ENCODE measurements at places on chromosomes 1 and 21.

DNA sequence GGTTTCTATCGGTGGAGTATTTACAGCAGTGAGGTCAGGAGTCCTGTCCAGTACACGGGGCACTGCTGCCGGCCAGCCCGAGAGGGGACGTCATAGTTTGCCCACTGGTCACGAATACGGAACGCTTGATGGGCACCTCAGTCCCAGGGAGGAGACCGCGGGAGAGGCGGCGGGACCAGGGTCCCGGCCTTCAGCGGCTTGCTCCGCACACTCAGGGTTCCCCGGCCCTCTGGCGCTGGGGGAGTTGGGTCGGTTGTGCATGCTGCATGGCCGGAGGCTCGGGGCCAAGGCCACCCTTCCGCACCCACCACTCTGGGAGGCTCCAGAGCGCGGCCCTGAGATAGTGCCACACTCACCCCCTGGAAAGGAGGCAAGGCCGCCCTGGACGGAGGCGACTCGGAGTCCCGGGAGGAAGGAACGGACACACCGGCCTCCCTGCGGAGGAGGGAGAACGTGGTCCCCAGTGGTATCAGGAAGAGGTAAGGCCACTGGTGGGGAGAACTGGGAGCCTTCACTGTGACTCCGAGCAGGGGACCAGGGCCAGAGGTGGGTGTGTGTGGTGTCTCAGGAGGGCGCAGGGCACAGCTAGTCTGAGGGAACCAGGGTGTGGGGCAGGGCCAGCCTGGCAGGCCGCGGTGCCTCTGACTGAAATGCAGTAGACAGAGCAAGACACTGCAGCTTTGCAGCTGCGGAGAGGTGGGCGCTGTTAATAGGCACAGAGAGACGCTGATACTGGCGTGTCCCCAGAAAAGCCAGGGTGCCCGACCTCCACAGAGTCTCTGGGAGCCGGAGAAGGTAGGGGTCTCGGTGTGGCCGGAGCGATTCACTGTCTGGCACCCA is 28.6 kb upstream of the PRSS38 start:
- DNase-seq: no peak

- no peak for DNase-seq
Measured at GRCh38 chr1:9275567-9276034, 17.1 kb upstream of the SPSB1 start.

DNA sequence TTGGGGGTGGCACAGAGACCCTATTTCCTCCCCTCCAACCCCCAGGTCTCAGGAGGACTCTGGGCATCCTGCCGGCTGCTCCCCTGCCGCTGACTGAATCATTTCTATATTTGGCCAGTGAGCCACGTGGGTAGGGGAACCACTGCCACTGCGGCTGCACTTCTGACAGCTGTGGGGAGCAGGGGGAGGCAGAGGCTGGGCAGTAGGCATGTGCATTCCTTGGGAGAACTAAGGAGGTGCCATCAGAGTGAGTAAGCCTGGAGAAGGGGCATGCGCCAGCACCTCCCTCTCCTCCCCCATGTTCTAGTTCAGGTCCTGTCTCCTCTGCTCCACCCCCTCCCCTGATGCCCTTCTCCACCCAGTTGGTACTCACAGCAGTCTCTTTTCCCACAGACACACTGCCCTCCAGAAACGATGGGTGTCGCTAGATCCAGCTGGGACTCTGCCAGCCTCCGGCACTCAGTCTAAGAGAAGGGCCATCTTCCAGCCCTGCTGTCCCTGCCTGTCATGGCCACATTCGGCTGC is 12.0 kb downstream of the PPFIA4 start:
- no peak for DNase-seq

GRCh38 chr1:207205614-207206061 is 101.6 kb downstream of the C4BPA start:
- DNase-seq: no peak

GRCh38 chr1:197801111-197801482 is 25.8 kb upstream of the DENND1B start:
- no peak for DNase-seq

DNA sequence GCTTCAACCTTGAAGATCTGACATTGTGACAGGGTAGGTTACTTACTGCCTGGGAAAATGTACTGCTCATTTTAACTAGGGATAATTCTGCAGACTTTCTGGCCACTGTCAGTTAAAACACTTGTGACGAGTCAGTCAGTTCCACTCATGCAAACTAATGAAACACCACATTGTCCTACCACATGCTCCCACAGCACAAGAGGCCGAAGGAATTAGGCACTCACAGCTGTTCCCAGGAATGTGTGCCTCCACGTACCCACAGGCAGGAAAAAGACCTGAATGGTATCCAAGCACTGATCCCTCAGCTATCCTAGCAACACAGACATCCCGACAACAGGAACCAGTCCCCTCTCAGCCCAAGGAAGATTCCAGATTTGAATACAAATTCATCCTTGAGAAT is 12.3 kb downstream of the BCAR3 start:
- DNase-seq: no peak

GRCh38 chr1:190129366-190129765 is 348.3 kb downstream of the BRINP3 start:
- DNase-seq: no peak

GRCh38 chr1:116997636-116998035 is 3.9 kb upstream of the CD101 start:
- DNase-seq: no peak

DNA sequence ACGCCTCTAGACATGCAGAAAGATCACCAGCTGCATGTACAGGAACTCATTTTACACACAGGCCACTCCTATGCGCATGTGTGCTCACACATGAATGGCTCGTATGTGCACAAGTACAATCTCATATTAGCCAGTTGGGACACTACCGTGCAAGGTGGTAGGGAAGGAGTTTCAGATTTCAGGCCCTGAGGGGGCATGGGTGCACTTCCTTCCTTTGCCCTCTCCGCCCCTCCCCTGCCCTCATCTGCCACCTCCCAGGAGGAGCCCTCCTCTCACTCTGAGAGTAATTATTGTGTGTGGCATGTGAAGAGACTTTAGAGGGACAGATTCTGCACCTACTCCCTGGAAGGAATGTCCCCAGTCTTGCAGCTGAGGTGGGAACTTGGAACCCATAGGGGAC is 14.8 kb downstream of the EDN2 start:
- no peak for DNase-seq

DNA sequence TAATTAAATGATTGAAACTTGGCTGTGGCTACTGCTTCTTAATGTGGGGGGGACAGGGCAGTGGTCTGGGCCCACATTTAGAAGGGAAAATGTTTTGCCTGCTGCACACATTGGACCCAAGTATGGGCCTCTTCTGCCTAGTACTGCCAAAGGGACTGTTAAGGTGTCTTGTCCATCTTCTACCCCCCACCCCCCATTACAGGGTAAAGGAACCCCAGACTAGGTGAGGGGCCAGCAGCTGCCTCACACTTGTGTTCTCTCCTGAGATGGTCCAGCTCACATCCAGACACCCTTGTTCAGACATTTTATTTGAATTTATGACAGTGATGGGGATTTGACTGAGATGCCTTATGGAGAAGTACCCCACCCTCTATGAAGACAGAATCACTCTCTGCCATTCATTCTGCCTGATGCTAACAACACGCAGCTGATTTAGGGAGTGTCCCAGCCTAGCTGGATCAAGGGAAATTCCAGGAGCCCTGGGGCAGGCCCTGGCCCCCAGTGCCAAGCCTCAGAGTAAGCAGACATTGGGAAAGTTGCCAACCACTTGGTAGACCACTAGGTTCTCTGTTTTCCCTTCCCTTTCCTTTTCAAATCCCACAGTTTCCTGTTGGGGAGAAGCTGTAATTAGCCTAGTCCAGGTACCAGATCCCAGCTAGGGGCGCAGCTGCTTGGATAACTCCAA is 42.1 kb downstream of the YARS1 start:
- DNase-seq: no peak

DNA sequence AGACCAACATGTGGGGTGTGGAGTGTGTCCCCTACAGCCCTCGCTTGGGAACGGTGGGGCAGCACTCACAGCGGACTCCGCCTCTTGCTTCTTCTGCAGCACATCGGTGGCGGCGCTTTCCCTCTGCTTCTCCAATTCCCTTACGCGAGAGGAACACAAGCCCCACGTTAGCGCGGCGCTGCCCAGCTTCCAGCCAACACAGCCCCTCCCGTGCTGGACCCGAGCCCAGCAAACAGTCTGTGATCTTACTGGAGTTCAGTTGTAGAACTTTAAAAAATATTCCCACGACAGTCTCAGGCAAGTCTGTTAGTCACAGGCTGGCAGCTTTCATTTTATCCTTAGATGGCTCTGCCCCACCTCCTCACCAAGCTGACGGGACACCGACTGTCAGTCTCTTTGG is 13.6 kb downstream of the THAP3 start:
- DNase-seq: no peak

- no peak for DNase-seq
Measured at GRCh38 chr1:175254190-175254589, 61.6 kb upstream of the KIAA0040 start.

DNA sequence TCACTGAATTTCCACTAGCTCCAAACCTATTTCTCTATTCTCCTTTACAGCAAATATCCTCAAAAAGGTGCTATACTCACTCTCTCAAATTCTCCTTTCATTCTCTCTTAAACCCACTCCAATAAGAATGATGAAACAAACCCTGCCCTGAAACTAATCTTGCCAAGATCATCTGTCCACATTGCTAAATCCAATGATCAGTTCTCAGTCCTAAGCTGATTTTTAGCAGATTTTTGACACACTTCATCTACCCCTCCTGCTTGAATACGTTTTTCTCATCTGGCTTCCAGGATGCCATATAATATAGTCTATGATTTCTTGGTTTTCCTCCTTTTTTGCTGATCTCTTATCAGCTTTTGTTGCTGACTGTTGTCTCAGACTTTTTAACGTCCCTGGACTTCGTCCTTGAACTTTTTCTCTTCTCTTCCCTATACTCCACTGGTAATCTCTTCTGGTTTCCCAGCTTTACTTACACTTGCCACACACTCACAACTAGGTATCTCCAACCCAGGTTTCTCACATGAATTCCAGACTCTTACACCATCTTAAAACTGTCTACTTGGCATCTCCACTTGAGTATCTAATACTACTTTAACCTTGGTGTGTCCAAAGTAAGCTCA is 35.3 kb downstream of the RERE start:
- no peak for DNase-seq

DNA sequence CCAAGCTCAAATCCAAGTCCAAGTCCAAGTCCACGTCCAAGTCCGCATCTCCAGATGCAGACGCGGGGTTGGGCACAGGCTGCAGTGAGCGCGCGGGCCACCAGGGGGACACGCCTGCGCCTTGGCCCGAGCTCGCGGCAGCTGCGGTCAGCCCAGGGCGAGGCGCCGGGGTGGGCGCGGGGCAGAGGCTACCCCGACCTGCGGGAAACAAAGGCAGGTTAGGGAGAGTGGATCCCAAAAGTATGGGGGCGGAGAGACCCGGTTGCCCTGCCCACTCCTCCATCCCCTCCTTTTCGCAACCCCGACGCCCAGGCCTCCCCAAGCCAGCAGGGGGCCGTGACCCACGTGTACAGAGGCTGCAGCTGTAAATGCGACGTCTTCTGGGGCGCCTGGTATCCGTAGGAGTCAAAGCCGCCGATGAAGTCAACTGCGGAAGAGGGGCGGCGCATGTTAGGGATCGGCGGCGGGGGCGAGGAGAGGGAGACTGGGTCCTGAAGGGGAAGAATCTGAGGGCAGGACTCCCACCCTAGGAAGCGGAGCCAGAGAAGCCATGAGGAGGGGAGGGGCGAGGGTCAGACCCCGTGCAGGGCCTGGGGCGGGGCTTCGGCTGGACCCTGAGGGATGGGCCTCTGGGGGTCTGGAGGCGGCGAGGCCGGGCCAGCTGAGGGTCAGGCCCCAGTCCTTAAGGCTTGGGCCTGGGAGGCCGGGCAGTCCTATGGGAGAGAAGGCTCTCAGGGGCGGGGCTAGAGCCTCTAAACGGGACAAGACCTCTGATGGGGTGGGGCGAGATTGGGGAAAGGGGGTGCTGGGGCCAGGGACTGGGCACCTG is 58.0 kb downstream of the NKAIN1 start:
- peak; percentile 9 for DNase-seq

DNA sequence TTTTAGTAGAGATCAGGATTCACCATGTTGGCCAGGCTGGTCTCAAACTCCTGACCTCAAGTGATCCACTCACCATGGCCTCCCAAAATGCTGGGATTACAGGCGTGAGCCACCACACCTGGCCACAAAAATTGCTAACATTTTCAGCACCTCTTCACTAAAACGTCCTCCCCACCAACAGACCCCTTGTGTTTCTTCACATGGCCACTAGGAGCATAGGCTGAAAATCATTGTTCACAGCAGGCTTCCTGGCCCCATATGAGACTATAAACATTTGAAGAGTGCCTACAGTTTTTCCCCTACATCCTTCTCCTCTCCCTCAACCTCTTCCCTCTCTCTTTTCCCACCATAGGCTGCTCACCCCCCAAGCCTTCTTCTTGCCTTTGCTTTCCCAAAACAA is 28.0 kb upstream of the SFPQ start:
- no peak for DNase-seq

- no peak for DNase-seq
Measured at GRCh38 chr1:86541859-86542258, 5.0 kb upstream of the CLCA4 start.

DNA sequence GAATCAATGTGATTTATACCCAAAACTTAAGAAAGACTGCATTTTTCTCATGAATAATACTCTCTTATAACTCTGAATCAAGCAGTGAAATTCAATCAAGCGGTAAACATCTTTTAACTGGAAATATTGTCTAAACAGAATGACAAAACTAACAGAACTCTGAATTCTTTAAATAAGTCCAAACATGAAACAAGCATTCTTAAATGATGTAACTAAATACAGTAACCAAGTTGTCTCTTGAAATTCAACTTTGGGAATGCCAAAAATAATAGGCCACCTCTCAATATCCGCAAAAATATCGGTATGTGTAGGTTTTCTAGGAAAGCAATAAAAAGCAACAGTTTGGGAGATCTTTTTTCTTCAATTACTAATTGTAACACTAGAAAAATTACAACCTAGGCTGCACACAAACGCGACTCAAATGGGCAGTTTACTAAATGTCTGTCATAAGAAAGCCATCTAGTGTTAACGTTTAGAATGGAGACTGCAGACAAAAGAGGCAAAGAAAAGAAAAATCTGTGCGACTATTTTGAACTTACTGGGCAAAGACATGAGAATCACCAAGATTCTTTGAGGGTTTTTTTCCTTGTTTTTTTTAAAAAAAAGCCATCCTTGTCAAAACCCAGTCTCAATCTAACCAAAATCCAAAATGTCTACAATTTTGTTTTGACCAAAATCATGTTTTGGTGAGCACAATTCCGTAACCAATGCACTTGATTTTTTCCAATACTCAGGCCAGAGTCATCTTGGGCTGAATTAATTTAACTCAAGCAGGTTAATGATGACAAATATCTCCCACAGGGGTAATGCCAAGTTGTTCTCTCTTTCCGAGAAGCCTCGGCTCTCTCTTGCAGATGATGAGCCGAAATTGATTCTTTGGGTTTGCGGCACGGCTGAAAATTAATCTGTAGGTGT is 1.3 kb downstream of the SIPA1L2 start:
- DNase-seq: no peak

- DNase-seq: no peak
Measured at GRCh38 chr1:183812686-183813569, 8.0 kb downstream of the RGL1 start.

- DNase-seq: no peak
Measured at GRCh38 chr1:29474274-29475244, 238.2 kb downstream of the PTPRU start.

Measured in T follicular helper cell (primary cell).